ENCODE measurements at places on chromosomes 7 and 10.
A peak's percentile ranks its signal among the peaks of the same experiment; 100 is the strongest.

DNA sequence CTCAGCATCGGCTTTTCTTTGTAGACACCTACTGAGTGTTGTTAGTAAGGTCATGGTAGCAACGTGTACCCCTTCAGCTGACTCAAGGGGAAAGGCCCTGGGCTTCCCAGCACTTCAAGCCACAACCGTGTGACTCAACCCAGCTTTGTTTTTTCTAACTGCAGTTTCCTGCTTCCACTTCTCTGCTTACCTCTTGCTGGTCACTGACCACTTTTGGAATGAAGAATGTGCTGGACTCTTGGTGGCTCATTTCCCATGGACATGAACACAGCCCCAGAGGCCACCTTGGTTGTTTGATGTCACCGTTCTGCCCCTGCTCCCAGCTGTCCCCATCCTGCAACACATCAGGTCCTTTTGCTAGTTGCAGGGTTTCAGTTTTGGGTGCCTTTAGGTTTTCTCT is 69.5 kb upstream of the ZNF438 start:
- DNase-seq: peak; percentile 38

DNA sequence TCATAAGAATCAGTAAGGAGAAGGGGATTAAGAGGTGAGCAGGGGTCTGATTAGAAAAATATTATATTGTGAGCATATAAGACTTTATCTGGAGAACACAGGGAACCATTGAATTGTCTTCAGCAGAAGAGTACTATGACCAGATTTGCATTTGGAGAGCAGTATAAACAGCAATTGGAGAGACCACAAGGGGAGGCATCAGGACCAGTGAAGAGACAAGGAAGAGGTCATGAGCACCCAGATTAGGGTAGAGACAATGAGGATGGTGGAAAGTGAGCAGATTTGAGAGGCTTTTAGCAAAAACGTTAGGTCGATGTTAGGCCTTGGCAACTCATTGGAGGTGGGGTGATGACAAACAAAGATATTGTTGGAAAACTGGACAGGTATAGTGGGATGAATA is 13.0 kb upstream of the SMIM30 start:
- no peak for DNase-seq

DNA sequence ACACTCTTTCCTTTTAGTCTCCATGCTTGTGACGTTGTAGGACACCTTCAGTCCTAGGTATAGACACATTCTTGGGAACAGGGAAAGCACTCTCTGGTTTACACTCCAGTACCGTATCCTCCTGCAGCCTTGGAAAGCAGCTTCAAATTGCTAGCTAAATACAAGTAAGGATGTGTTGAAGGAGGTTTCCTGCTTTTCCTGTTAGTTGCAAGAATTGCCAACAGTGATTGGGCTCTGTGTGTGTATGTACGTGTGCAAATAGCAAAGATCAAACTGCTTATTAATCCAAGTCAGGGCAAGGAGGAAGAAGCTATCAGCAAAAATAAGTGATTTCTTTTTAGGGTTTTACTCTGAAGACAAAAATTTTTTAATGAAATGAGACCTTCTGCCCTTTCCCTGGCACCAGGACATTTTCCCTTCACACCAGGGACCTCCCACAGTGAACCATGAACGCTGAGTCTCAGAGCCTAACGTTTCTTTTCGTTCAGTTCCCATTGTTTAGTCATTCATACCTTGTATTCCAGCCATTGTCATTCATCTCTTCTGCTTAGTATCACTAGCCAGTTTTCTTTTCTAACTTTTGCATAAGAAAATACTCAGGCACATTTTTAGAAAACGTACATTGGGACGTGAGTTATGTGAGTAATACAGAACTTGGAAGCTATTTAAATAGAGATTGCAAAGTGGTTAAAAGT is 36.9 kb upstream of the AUTS2 start:
- DNase-seq: no peak

DNA sequence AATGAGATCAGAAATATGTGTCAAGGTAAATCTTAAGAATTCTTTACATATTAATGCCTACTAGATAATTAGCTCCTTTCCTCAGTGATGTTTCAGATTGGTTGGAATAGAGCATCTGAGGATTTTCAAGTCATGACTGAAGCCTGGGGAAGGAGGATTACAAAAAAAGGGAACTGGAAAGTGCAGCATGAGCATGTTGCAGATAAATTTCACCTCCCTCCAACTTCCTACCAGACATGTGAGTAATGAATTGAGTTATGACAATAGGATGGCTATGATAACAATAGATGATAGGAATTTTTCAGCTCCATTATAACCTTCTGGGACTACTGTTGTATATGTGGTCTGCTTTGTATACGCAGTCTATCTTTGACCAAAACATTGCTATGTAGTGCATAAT is 104.2 kb upstream of the RAB18 start:
- no peak for DNase-seq

DNA sequence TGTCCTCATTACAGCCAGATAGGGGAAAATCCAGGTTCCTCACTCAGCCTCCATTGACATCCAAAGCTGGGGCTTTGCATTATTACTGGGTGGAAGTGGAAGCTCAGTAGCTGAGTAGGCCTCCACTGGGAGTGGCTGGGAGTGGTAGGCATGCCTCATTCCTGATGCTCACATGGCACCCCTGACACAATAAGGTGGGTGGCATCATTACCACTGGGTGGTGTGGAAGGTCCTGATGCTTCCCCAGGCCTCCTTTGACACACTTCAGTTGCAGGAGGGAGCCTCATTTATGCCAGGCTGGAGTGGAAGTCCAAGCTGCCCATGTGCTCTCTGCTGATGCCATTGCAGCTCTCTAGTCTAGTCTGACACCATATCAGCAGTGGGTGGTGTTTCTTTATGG is 48.2 kb upstream of the GPR141 start:
- DNase-seq: no peak

GRCh38 chr7:150410680-150411346 is 31.7 kb downstream of the ZNF775 start:
- DNase-seq: no peak

DNA sequence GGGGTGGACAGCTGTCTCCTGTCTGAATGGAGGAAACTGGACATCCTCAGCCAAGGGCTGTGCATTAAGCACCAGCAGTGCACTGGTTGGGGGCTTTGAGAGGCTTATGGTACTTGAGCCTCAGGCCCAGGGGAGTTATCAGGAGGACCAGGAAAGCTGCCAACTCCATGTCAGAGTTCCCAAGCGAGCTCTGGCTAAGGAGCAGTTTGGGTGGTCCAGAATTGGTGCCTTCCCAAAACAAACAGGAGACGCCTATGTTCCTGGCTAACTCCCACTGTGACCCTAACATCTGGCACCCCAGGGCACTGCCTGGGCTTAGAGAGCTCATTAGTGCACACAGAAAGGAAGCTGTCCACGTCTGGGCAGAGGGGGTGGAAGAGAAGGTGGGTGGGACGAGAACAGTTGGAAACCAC is 408.6 kb upstream of the NPVF start:
- no peak for DNase-seq

GRCh38 chr7:76234931-76235441 is 33.3 kb downstream of the SRRM3 start:
- peak; percentile 68 for DNase-seq

All from keratinocyte (primary cell).